Neural crest cell (in vitro differentiated cells): ENCODE measurements at places on chromosomes 16 and 17. TPM values are rescaled to one million over a fixed set of nuclear protein-coding genes. Genes with fewer than 3 reads are reported as not detected.

- no peak for DNase-seq
These were observed 144.1 kb upstream of the CES5A start for GRCh38 chr16:56019274-56019673.

- no peak for DNase-seq
These were observed 9.1 kb downstream of the TP53I13 start for GRCh38 chr17:29577385-29578211.

GRCh38 chr16:80536238-80536637, 4.6 kb upstream of the DYNLRB2 start:
- no peak for DNase-seq

GRCh38 chr17:58402679-58403078, 14.7 kb downstream of the RNF43 start:
- DNase-seq, result no peak

- peak; percentile 72 for DNase-seq
These were observed 20.6 kb downstream of the MYL4 start for GRCh38 chr17:47229535-47230443.

DNA sequence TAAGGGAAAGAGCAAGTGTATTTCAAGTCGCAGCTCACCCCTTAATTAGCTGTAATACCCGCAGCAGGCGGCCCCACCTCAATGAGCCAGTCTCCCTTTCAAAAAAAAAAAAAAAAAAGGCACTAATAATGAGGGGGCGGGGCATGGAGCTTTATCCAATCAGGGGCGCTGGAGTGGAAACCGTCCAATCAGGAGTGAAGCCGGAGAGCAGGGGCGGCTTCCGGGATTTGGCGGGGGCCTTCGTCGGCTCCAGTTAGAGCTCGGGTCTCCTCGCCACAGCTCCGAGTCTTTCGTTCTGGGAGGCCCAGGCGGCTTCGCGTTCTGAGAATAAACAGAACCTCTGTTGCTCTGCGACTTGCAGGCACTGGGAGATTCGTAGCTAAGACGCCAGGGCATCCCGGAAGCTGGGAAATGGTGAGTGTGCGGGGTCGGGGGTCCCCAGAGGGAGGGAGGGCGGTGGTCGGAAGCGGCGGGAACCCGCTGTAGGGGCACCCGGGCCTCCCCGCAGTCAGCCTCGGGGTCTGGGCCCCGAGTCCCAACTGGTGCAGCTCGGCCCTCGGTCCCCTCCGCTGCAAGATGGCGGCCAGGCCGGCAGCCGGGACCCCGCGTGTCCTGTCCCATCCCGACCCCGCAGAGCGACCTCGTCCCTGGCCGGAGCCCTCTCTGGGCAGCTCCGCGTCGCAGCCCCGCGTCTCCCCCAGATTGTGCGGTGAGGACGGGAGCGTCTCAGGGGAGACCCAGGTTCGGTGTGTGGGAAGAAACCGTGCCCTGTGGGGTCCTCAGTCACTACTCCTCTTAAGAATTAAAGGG, at the start of gene ZNF267:
Gene ZNF267, plus strand, starts transcription at position 252 of the 810 bp plus-strand sequence. Its CDS starts 160 bp downstream, at position 412.
- peak; percentile 85 for DNase-seq

DNA sequence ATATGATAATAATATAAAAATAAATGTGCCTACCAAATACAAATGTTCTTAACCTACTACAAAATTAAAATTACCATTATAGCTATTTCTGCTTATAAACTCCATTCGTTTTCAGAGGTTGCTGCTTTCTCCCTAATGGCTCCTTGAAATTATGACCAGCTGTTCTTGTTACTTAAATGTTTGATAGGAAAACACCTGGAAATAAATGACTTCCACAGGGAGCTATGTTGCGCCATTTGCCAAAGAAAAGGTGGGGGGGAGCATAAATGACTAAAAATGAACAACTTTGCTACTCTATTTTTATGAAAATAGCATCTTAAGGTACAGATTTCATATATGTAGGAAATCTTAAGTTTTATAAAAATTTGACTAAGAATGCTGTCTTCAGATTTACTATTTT, 157.5 kb upstream of the MON1B start:
- DNase-seq, result no peak

DNA sequence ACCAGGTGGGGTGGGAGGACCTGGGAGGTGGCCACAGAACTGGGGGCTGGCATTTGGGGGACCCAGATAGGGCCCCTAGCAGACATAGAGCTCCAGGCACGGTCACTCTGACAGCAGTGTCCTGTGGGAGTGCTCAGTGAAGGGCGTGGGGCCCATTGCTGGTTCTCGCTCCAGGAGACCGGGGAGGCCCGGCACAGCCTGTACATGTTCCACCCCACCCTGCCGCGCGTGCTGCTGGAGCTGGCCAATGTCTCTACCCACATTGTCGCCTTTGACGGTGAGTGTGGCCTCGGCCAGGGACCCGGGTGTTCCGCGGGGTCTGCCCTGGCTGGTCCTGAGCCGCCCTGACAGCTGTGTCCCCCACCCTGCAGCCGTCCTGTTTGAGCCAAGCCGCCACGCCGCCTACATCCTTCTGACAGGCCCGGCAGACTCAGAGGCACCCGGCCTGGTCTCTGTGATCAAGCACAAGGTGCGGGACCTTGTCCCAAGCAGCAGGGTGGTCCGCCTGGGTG, 11.2 kb downstream of the RGS11 start:
- no peak for DNase-seq

GRCh38 chr17:58335779-58336455, 7.3 kb upstream of the TSPOAP1 start:
- DNase-seq, result no peak

GRCh38 chr17:45289301-45290268, 27.2 kb downstream of the MAP3K14 start:
- DNase-seq, result no peak

GRCh38 chr17:32880671-32881453, 3.9 kb upstream of the MYO1D start:
- no peak for DNase-seq

GRCh38 chr17:79152636-79153035, 78.0 kb downstream of the ENGASE start:
- no peak for DNase-seq

GRCh38 chr17:34862384-34862783, 98.9 kb downstream of the CCT6B start:
- DNase-seq, result no peak

DNA sequence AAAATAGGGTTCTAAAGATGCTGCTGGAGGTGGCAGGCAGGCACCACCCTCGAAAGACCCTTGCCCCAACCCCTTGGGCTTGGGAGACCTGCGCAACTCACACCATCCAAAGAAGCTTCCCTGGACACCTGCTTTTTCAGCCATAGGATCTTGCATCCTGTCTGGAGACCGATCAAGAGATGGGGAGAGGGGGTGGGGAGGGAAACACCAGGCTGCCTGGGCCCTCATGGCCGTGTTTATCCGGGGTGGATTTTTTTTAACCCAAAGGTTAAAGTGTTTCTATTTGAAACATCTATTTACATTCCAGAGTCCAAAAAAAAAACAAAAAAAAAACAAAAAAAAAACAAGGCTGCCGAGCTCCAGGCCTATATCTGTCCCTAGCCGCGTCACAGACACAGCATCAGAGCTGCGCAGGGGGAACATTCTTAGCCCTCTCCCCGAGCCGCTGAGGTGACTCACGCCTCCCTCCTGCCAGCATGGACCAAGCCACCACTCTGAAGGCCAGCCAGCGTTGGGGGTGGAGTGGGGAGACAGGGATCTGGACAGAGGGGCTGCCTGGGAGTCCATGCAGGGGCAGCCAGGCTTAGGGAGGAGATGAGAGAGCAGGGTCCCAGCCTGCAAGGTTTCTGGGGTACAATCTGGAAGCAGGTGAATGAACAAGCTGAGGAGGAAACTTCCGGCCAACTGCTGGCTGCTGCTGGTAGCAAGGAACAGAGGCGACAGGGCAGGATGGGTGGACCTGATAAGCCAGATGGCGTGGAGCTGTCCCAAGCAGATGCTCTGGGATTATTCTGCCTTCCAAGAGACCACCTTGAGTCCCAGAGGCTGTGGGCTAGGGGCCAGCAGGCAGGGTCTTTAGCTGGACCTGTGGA, 14.8 kb downstream of the HDAC5 start:
- no peak for DNase-seq

GRCh38 chr17:5247621-5248020, 13.0 kb upstream of the SCIMP start:
- no peak for DNase-seq

- DNase-seq, result no peak
These were observed 40.7 kb upstream of the CBFA2T3 start for GRCh38 chr16:89017543-89018281.

DNA sequence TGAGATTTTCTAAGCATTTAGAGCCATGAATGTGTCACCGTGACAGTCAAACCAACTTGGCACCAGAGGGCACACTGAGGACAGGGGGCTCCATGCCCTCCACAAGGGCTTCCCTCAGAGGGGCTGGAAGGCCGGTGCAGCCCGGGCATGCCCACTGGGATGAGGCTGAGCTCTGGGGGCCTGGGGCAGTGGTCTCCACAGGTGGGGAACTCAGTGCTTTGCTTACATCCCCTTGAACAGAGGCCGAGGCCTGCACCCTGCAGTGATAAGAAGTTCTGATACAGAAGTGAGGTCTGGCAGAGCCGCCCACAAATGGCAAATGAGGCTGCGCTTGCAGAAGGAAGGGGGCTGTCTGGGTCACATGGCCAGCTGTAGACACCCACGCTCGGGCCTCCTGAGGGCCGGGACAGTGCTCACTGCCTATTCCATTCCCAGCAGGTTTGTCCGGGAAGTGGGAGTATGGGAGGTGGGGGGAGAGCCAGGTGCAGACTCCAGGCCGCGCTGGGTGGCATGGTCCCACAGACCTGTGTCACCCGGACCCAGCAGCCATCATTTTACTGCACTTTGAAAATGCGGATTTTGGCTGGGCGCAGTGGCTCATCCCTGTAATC, 116.8 kb upstream of the CREBBP start:
- no peak for DNase-seq

DNA sequence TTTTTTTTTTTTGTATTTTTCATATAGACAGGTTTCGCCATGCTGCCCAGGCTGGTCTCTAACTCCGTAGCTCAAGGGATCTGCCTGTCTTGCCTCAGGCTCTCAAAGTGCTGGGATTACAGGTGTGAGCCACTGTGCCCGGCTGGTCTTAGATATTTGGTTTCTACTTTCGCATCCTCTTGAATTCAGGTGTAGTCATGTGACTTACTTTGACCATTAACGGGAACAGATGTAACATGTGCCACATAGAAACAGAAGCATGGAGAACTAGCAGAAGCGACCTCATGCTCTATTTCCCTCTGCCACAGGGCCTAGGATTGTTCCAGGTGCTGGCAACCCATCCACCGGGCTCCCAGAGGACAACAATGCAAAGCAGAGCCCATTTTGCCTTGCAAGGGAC, 166.6 kb downstream of the CYLD start:
- no peak for DNase-seq

DNA sequence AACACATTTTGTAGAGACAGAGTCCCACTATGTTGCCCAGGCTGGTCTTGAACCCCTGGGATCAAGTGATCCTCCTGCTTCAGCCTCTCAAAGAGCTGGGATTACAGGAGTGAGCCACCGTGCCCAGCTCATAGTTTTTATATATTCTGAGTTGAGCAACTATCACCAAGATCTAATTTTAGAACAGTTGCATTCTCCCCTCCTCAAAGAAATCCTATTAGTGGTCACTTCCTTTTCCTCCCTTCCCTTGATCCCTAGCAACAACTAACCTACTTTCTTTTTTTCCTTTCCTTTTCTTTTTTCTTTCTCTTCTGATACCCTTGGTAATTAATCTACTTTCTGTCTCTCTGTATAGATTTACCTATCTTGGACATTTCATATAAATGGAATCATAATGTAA, 61.5 kb upstream of the B4GALNT2 start:
- DNase-seq, result no peak

- DNase-seq, result no peak
These were observed 4.3 kb downstream of the UBE2G1 start for GRCh38 chr17:4362141-4362540.

DNA sequence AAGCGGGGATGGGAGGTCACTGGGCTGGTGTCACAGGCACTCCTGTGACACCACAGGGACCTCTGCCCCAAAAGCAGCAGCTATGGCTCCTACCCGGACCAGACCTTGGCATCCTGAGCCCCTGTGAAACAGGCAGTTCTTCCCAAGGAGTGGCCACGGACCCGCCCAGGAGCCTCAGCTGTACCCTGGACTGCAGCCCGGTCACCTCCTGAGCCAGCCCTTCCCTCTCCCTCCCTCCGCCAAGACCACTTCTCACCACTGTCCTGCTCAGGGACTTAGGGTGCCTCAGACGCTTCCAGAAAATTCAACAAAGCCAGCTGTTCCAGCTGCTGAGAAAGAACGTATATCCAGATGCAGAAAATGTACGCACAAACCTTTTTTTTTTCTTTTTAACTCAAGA, 13.9 kb upstream of the NCBP3 start:
- no peak for DNase-seq

- no peak for DNase-seq
These were observed 77.1 kb upstream of the RPL38 start for GRCh38 chr17:74126179-74126900.

- no peak for DNase-seq
These were observed 68.1 kb downstream of the MRM3 start for GRCh38 chr17:850086-850850.

DNA sequence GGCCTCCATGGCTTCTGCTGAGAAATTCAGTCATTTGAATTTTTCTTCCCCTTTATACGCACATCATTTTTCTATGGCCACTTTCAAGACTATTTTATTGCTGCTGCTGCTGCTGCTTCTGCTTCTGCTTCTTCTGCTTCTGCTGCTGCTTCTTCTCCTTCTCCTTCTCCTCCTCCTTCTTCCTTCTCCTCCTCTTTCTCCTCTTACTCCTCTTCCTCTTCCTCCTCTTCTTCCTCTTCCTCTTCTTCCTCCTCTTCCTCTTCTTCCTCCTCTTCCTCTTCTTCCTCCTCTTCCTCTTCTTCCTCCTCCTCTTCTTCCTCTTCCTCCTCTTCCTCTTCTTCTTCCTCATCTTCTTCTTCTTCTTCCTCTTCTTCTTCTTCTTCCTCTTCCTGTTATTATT, 22.4 kb downstream of the CPD start:
- no peak for DNase-seq

DNA sequence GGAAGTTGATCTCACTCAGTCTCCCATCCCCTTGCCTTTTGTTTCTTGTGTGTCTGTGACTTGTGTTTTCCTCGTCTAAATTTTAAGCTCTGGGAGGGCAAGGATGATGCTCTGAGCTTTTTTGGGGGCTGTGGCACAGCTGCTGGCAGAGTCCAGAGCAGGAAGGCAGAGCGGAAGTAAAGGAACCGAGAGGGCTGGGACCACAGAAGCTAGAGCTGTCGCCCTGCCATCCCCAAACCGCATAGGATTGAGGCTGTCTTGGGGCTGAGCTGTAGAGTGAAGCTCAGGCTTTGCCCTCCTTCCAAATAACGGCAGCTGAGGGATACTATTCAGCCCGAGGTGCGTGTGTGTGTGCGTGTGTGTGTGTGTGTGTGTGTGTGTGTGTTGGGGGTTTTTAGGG, 3.8 kb upstream of the DNAH2 start:
- no peak for DNase-seq

GRCh38 chr16:54288835-54289241, 2.3 kb upstream of the IRX3 start:
- no peak for DNase-seq

The CTRB2 gene
- total RNA-seq, result not detected in 2 replicates

The TNRC6A gene
- 79.6 and 89.0 TPM in 2 replicates for total RNA-seq

The TOM1L2 gene
- total RNA-seq, result 15.9 and 16.3 TPM in 2 replicates
